ENCODE measurements at places on chromosomes 12 and 14. TPM values are rescaled to one million over a fixed set of nuclear protein-coding genes. Genes with fewer than 3 reads are reported as not detected.

Gene MYF5
- 0.07 TPM for polyA plus RNA-seq

Gene DYRK4
- 59.6 TPM for polyA plus RNA-seq

Gene DACT1
- 13.5 TPM for polyA plus RNA-seq

Gene MYRFL
- polyA plus RNA-seq: 14.9 TPM

Gene ZC2HC1C
- 4.5 TPM for polyA plus RNA-seq

GRCh38 chr14:81519200-81520011 is 14.2 kb downstream of the SEL1L start:
- peak overlapping the region; percentile 0 for H3K27ac ChIP-seq
- no peaks in the 10 kb centered on the region for H3K27me3 ChIP-seq
- no peak for DNase-seq
- peaks cover 10% of the 10 kb centered on the region for H3K4me1 ChIP-seq

DNA sequence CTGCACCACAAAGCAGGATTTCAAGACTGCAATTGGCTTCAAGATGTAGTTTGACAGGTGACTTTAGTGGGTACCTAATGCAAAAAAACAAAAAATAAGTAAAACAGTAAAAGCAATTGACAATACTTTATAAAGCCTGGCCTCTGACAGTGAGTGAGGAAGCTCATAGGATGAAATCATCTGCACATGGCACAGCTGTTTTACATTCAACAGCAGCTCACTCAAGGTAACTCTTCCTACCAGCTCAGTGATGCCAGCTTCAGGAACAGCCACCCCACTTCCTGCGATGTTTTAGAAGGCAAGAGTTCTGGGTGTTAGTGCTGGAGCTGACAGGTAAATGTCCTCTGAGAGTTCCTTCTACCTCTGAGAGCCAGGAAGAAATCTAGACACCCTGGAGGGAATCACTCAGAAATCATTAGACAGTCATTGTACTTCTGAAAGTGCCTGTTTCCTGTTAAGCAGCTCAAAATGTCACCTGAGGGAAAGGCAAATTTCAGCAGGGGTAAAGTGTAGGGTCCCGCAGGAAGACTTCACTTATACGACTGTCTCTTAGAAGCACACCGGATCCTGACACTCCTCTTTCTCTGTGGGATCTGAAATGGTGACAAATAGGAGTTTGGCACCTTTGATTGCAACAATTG is 99.9 kb downstream of the FOXN3 start:
- peaks cover 13% of the 10 kb centered on the region for H3K36me3 ChIP-seq
- no peak overlapping the region for H3K4me3 ChIP-seq
- no peak for DNase-seq
- H3K27ac ChIP-seq: no peak overlapping the region
- no peaks in the 10 kb centered on the region for H3K27me3 ChIP-seq

DNA sequence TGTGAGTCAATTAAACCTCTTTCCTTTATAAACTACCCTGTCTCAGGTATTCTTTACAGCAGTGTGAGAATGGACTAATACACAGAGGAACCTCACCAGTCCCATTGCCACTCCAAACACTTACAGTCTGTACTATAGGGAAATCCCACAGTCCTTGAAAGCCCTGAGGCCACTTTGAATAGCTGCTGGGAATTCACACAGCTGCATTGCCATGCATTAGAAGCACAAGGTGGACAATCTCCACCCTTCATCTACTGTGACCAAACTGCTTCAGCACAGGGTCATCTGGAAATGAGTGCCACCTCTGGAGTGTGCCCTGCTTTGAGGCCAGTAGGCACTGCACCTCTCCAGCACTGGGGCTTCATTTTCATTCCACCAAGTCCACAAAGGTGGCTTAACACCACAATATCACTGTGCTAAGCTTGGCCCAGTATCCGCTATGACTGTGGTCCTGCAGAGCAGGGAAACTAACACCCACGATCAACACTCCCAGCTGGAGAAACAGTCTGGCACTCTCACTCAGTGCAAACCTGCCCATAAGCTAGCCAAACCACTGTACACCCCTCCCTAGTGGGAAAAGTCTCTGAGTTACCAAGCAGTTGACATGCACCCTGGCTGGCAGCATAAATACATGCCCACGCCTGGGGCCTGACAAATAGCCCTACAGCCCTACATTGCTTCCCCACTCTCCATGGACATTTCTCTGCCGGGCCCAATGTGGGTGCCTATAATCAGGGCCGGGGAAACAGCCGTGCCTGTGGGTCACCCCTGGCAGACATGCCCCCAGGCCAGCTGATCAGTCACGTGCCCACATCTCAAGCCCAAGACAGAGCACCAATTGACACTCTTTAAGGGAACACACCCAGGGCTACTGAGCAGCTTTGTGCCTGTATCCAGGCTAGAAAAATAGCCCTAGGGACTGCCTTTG is 294.3 kb upstream of the MGAT4C start:
- H3K4me3 ChIP-seq: no peak overlapping the region
- H3K36me3 ChIP-seq: no peaks in the 10 kb centered on the region
- no peaks in the 10 kb centered on the region for H3K27me3 ChIP-seq

- H3K4me1 ChIP-seq: no peaks in the 10 kb centered on the region
- H3K27me3 ChIP-seq: no peaks in the 10 kb centered on the region
- no peak for DNase-seq
- no peaks in the 10 kb centered on the region for H3K36me3 ChIP-seq
- H3K4me3 ChIP-seq: no peak overlapping the region
These were observed 16.7 kb downstream of the SLCO1C1 start for GRCh38 chr12:20711846-20712245.

DNA sequence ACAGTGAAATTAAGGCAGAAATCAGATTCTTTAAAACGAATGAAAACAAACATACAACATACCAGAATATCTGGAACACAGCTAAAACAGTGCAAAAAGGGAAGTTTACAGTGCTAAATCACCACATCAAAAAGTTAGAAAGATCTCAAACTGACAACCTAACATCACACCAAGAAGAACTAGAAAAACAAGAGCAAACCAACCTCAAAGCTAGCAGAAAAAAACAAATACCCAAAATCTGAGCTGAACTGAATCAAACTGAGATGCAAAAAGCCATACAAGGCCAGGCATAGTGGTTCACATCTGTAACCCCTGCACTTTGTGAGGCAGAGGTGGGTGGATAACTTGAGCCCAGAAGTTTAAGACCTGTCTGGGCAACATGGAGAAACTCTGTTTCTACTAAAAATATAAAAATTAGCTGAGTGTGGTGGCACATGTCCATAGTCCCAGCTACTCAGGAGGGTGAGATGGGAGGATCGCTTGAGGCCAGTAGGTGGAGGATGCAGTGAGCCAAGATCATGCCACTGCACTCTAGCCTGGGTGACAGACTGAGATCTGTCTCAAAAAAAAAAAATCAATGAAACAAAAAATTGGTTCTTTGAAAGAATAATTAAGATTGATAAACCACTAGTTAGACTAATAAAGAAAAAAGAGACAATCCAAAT is 33.2 kb upstream of the LDHB start:
- no peaks in the 10 kb centered on the region for H3K4me1 ChIP-seq
- H3K4me3 ChIP-seq: no peak overlapping the region
- H3K27me3 ChIP-seq: no peaks in the 10 kb centered on the region
- no peak overlapping the region for H3K27ac ChIP-seq
- H3K36me3 ChIP-seq: no peaks in the 10 kb centered on the region

GRCh38 chr14:54834727-54835126 is 67.9 kb downstream of the GCH1 start:
- no peaks in the 10 kb centered on the region for H3K27me3 ChIP-seq
- H3K36me3 ChIP-seq: no peaks in the 10 kb centered on the region
- peaks cover 14% of the 10 kb centered on the region for H3K4me1 ChIP-seq
- no peak overlapping the region for H3K27ac ChIP-seq
- DNase-seq: no peak

GRCh38 chr12:118370601-118371000 is 2.1 kb downstream of the TAOK3 start:
- H3K36me3 ChIP-seq: no peaks in the 10 kb centered on the region
- H3K4me3 ChIP-seq: peak overlapping the region; percentile 98
- DNase-seq: no peak
- no peaks in the 10 kb centered on the region for H3K27me3 ChIP-seq

Data from large intestine (tissue), 12 donors.